Stimulated activated CD8-positive, alpha-beta memory T cell treated with anti-CD3 and anti-CD28 coated beads, Interleukin-7, amount 100 ng/mL, for 1 hour (primary cell): ENCODE measurements at places on chromosomes 3 and 15.

- no peak for DNase-seq
Observed at GRCh38 chr3:14587740-14588360, 47.7 kb upstream of the GRIP2 start.

DNA sequence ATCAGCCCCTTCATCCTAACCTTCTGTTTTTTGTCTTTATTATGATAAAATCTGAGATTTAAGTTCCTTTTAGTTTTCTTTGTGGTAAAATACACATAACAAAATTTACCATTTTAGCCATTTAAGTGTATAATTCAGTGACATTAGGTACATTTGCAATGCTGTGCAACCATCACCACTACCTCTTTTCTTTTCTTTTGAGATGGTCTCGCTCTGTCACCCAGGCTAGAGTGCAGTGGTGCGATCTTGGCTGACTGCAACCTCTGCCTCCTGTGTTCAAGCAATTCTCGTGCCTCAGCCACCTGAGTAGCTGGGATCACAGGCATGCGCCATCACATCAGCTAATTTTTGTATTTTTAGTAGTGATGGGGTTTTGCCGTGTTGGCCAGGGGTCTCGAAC is 6.2 kb upstream of the RAB11A start:
- DNase-seq = no peak

DNA sequence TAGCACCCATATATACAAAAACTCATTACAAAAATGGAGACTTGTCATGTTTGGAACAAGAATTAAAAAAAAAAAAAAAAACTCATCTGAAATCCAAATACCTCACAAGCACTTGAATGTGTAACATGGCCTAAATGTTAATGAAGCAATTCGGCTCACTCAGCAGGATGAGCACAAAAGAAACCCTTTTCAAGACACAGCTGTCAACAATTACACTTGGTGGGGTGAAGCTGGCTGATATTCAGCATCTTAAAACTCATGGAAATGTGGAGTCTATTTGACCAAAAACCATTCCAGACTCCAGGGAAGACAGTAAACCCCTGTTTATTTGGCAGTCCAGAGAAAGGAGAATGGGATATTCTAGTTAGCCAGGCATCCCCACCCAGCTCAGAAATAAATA is 205.4 kb upstream of the TSC22D2 start:
- no peak for DNase-seq

DNA sequence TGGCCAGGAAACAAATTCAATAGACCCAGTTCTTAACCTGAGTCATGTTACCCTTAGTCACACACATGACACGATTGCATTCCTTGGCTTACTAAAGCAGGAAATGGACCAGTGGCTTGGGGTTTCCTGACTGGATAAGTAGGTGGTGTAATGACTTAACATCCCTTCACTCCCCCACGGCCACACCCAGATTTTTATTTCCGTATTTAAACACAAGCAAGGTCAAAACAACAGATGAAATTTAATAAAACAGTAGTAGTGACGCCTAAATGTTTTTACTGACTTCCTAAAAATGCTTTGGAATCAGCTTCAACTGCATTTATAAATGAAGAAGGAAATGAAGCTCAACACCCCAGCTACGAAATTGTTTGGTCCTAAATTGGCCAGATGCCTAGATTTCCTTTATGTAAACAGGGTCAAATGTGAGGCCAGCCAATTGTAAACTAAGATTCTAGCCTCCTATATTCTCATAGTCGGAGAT is 324.3 kb downstream of the CHST2 start:
- DNase-seq = no peak

GRCh38 chr3:46252980-46253379 is 10.7 kb downstream of the CCR3 start:
- DNase-seq = no peak

DNA sequence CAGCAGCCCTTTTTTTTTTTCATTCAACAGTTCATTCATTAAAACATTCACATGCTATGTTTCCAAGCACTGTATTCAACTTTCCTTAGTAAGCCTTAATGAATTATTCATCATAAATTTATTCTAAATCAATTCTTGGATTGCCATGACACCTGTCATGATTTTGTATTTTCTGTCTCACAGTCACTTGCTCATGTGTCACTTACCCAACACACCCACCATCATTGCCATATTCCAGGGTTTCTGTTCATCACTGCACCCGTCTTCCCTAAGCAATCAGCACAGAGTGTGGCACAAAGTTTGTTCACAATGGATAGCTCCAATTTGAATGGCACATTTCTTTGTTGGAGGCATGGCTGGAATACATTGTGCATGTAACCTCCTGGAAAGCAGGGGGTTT is 27.2 kb downstream of the CPNE4 start:
- no peak for DNase-seq

GRCh38 chr3:11574981-11575669 is 68.6 kb downstream of the VGLL4 start:
- DNase-seq = no peak

GRCh38 chr3:42117175-42118008 is 26.2 kb downstream of the TRAK1 start:
- DNase-seq = no peak

DNA sequence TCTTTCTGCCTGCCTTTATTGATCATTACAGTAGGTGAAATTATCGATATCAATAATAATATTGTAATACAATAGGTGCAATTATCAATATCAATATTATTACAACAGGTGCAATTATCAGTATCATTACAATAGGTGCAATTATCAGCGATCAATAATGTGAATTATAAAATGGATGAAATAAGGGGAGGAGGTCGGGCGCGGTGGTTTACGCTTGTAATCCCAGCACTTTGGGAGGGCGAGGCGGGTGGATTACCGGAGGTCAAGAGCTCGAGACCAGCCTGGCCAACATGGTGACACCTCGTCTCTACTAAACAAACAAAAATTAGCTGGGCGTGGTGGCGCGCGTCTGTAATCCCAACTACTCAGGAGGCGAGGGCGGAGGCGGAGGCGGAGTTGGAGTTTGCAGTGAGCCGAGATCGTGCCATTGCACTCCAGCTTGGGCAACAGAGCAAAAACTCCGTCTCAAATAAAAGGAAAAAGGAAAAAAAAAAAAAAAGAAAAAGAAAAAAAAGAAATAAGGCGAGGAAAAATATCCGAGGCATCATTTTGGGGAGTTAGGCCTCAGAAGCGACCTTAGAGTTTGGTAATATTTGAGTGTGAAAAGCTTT is 611 bp upstream of the BNIP2 start:
- DNase-seq = peak; percentile 37

DNA sequence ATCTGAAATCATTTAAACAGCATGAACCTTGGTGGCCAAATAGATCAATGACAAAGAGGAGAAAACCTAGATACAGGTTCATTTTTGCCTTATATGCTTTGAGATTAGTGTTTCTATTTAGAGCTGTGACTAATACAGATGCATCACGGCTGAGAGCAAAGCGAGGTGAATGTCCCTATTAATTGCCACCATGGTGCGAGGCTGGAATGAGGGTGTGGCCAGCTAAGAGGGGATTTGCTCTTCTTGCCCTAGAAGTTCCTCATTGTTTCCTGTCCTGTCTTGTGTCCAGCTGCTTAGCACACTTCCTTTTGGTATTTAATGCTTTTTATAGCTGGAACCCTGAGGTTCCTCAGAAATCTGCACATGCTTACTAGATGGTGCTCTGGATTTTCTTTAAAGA is 339.1 kb upstream of the RGMA start:
- DNase-seq = no peak

- DNase-seq = no peak
Observed at GRCh38 chr15:62606376-62607113, 436.0 kb upstream of the TPM1 start.

DNA sequence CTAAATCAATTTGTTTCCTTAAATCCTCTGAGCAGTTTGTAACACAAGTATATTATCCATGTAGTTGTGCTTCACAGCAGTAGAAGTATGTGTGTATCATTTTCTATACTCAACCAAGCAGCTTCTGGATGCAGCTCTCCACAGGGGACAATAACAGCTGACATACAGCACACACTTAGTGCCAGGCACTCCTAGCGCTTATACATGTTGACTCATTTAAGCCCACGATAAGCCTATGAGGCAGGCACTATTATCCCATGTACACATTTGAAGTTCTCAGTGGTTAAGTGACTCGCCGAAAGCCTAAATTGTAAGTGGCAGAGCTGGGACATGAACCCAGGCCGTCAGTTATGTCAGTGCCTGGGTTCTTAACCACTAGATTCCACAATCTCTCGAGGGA is 20.3 kb upstream of the LPP start:
- no peak for DNase-seq

- DNase-seq = no peak
Observed at GRCh38 chr3:188578576-188579363, 424.8 kb downstream of the LPP start.

GRCh38 chr3:57555306-57555705 is 768 bp upstream of the PDE12 start:
- no peak for DNase-seq

GRCh38 chr3:63966871-63967270 is 54.7 kb upstream of the SCAANT1 start:
- DNase-seq = no peak

DNA sequence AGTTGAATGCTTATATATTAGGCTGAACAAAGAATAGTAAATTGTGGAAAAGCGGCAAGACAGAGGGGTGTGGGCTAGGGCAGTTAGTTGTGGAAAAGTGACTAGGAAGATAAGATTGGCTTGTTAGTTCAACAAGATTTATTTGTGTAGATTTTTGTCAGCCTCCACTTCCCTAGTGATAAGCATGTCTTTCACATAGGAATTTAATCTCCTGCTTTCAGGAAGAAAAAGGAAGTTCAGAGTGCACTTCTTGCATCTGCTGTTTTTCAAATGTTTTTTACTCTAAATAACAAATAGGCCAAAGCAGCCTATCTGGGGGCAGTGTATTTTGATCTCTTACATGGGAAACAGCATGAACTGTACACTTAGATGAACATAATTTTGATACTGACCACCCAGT is 919.9 kb downstream of the NAALADL2 start:
- no peak for DNase-seq

GRCh38 chr15:58285212-58285920 is 146.4 kb upstream of the LIPC start:
- DNase-seq = no peak
